ENCODE measurements at places on chromosomes 1 and 21. TPM values are rescaled to one million over a fixed set of nuclear protein-coding genes. Genes with fewer than 3 reads are reported as not detected.

GRCh38 chr1:184910691-184911091 is 63.6 kb downstream of the NIBAN1 start:
- DNase-seq: no peak

GRCh38 chr21:14545906-14546480 is at the start of gene SAMSN1:
Gene SAMSN1 (minus strand): TSS chr21:14546315. CDS start chr21:14546261, 54 bp downstream.
- no peak for DNase-seq

- no peak for DNase-seq
Observed at GRCh38 chr21:24852610-24853195, 754.6 kb downstream of the MRPL39 start.

DNA sequence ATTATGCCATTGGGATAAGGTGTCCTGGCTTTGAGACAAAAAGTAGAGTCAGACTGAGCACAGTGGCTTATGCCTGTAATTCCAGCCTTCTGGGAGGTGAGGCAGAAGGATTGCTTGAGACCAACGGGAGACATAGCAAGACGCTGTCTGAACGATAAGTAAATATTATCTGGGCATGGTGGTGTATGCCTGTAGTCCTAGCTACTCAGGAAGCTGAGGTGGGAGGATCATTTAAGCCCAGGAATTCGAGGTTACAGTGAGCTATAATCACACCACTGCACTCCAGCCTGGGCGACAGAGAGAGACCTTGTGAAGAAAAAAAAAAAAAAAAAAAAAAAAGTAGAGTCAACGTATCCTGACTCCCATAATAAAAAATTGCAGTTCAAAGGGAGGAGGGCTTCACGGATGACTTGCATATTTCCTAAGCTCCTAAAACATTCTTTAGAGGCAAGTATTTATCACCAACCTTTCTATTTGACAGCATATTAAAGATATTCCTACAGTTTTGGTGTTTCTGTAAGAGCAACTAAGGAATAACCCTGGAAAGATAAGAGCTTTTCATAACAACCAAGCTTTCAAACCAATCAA is 141.2 kb downstream of the SLC44A5 start:
- no peak for DNase-seq

GRCh38 chr1:150164779-150165178 is 15.1 kb downstream of the PLEKHO1 start:
- no peak for DNase-seq

Gene FCN3
- total RNA-seq: 2.1 TPM

Gene RGS13
- 0.62 TPM for total RNA-seq

DNA sequence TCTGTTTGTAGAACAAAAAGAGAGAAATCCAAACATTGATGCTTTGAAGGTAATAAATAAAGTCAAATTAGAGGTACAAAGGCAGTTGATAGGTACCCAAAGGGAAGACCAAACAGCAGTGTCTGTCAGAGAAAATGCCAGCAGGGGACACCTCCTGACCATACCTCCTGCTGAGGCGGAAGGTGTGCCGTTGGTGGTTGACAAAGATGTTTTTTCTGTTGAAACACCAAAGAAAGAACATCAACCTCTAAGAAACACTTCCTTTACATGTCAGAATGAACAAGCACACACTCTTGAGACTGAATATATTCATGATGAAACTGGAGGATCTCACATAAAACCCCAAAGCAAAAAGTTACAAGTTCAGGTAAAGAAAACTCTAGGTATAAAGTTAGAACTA is 128.3 kb downstream of the MACF1 start:
- DNase-seq: no peak

DNA sequence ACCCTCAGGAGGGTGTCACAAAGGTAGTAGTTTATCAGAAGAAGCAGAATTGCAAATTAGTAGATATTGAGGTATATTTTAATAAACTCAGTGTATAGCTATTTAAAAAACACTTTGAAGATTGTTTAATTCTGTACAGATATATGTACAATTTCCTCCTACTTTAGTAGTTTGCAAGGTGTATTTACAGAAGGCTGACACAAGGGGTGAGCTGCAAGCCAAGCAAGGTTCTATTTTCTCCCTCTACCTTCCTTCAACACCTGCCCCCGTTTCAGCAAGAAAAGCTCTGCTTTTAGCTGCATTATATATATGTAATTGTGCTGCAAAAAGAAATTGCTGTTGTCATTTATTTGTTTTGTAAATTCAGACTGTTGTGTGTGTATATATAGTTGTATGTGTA is 674.2 kb upstream of the PKN2 start:
- no peak for DNase-seq

DNA sequence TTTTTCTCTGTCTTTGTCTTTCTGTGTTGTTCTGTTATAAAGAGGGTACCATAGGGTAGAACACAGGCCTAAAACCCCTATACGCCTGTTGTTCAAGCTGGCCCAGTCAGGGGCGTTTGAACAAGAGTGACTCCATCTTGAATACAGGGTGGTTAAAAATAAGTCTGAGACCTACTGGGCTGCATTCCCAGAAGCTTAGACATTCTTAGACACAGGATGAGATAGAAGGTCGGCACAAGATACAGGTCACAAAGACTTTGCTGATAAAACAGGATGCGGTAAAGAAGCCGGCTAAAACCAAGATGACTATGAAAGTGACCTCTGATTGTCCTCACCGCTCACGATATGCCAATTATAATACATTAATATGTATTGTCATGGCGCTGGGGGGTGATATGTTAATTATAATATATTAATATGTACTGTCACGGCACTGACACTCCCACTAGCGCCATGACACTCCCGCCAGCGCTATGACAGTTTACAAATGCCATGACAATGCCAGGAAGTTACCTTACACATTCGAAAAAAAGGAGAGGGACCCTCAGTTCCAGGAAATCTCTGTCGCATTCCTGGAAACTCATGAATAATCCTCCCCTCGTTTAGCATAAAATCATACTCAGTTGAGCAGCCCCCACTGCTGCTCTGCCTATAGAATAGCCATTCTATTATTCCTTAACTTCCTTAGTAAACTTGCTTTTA is 58.5 kb upstream of the KLHDC7A start:
- DNase-seq: no peak

- no peak for DNase-seq
Observed at GRCh38 chr1:61110554-61110953, 28.2 kb downstream of the NFIA start.

Gene OPRD1
- not detected for total RNA-seq

DNA sequence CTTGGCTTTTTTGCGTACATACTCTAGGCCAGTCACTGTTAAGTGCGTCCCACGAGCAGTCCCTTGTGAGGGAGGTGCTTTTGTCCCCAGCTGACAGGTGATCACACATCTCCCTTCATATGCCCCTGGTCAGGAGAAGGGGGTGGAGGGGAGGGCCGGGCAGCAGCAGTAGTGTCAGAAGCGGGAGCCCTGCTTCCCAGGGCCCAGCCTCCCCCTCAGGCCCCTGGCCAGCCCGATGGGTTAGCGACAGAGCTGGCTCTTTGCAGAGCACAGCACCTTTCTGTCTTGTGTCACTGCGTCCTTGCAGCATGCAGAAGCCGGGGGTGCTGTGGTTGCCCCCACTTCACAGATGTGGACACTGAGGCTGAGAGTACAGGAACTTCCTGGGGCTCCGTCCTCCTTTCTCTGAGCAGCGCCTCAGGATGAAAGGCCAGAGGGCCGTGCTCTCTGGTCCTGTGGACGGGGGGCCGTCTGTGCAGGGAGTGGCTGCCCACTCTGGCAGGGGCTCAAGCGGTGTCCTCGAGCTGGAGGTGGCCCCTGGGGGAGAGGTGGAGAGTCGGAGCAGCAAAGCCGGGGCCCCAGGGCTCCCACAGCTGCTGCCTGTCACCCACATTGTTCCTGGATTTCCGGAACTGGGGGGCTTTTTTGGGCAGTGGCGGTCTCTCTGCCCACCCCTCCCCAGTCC is 5.9 kb downstream of the TMEM201 start:
- no peak for DNase-seq

- no peak for DNase-seq
Observed at GRCh38 chr1:32991819-32992488, 27.3 kb upstream of the RNF19B start.
